Glomerular endothelial cell (primary cell): ENCODE measurements at places on chromosomes 7 and 10.

DNA sequence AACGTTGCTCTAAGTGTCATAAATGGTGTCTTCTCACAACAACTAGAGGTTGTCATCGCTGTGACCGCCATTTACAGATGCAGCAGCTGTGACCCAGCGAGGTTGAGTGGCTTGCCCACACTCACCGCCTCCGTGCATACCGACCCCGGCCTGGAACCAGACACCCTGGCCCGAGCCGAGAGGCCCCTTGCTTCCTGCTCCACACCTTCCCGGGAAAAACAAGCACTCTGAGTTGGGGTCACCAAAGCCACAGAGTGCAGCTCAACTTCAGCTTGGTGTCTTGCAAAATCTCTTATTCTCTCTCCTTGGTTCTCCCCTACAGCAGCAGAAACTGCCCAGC lies 115.7 kb upstream of the PPP2R2D start:
- DNase-seq, result no peak

DNA sequence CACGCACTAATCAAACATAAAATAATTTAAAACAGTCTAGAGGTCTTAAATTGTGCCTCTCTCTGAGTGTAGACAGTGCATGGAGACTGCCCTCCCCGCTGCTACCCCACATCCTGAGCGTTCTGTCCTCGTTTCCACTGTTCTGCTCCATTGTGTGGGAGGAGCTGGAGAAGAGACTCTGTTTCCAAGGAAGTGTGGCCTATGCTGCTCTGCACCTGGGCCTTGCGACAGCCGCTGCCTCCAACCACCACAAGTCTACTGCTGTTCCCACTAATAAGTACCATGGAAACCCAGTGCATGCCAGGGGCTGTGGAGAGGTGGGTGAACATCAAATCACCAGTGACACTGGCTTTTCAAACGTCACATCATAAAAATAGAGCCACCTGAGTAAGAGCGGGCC lies 19.6 kb downstream of the NRG3 start:
- no peak for DNase-seq

GRCh38 chr7:50391386-50391785 lies 58.8 kb downstream of the FIGNL1 start:
- no peak for DNase-seq

DNA sequence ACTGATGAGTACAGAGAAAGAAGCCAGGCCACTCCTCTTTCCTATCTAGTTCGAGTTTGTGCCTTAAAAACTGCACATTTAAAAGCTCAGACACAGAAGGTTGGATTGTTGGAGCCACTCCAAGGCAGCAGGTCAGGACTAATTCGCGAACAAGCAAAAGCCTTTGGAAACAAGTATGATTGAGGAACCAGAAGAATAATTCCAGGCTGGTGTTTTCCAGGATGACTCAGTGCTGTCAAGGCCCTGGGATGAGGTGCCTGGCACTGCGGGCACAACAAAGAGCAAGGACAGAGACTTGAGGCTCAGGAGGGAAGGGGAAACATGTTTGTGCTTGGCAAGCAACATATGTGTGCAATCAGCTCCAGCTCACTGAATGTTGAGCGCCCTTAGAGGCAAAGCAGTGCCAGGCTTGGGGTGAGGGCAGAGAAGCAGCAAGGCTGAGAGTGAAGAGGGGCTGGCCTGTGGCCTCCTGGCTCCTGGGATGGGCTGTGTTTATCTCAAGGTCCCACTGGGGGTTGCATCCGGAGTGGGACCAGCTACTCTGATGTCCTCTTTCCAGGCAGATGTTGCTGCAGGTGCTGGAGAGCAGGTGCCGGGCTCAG lies 44.1 kb downstream of the VSTM4 start:
- DNase-seq, result no peak

DNA sequence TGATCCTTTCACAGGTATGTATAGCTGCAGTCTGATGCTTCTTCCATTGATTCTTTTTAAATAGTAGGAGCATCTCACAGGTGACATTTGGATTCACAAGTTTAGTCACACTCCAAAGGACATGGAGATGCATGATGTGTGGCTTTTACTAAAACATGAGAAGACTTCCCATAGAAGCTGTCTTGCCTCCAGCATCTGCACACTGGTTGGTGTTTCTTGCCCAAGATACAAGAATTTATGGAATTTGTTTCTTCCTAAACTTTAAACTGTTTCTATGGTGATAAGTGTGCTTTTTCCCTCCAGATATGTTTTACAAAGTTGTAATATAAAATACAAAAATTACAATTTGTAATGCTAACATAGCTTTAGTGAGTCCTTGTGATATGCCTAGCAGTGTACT lies 24.2 kb downstream of the ADIRF start:
- no peak for DNase-seq

DNA sequence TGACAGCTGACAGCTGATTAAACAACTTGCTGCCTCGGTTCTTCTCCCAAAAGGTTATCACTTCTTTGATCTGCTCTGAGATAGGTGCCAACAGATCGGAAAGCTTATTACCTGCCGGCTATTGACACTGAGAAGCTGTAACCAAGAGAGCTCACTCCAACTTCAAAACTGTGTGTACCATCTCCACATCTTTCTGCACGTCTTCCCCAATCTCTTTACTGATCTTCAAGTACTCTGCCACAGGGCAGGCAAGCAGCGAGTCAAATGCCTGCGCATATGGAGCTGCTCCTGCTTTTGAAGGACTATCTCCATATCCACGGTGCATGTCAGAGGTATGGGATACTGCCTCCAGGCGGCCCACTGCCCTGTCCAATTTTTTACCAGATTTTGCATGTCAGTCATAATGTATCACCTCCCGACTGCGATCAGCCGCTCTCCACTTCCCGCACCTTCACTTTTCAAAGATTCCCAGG lies 352 bp upstream of the ZNF485 start:
- no peak for DNase-seq

DNA sequence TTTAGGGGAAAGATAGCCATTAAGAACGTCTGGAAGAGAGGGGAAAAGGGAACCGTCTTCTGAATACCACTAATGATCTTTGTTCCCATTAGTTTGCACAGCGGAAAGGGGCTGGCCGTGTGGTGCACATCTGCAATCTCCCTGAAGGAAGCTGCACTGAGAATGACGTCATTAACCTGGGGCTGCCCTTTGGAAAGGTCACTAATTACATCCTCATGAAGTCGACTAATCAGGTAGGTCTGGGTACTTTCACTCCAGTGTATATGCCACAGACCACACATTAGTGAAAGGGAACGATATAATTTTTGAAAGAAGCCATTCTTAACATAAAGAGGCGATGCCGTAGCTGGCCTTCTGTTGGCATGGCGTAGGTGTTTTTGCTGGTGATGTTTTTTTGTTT lies 74.3 kb upstream of the PDCD4 start:
- no peak for DNase-seq

- no peak for DNase-seq
Observed at GRCh38 chr7:140702774-140703173, 6.3 kb downstream of the NDUFB2 start.

DNA sequence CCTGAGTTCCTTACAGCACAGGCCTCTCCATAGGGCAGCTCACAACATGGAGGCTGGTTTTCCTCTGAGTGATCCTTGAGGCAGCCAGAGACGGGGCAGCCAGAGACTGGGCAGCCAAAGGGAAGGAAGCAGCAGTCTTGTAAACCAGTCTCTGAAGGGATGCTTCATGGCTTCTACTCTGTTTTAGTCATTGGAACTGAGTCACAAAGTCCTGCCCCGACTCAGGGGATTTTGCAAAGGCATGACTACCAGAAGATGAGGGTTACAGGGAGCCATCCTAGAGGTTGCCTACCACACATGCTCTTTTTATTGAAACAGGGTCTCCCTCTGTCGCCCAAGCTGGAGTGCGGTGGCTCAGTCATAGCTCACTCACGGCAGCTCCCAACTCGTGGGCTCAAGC lies 44.4 kb upstream of the COMMD3 start:
- no peak for DNase-seq

- DNase-seq, result no peak
Observed at GRCh38 chr7:25084821-25085220, 40.2 kb downstream of the CYCS start.

DNA sequence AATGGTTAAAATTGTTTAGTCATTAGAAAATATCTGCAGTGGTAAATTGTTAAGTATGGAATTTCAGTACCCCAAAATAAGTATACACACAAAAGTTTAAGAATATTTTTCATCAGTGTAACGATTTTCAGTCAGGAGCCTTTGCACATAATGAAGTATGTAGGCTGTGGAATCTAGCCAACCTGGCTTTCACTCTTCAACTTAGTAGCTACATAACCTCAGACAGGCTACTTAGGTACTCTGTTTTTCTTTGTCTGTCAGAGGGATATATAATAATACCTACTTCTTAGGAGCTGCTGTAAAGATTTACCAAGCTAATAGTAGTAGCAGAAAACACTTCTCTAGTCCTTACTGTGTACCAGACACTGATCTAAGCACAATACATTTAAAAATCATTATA lies 137.5 kb downstream of the ZEB1 start:
- no peak for DNase-seq

DNA sequence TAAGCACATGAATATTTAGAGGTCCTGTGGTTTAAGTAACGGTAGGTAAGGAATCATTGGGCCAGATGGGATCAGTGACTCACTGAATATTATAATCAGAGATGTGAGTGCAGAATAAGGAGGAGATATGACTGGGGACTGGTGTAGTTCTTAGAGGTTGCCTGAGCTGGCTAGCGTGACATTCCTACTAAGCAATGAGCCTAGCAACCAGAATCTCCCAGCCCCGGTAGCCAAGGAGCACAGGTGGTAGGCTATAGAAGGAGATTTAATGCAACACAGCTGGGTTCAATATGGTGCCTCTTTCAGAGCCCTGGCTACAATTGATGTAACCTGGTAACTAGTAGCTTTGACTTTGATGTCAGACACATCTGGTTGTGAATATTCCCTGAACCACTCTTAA lies 641.6 kb downstream of the AUTS2 start:
- no peak for DNase-seq

GRCh38 chr10:34446049-34446448 lies 369.0 kb downstream of the PARD3 start:
- no peak for DNase-seq
